ENCODE measurements at places on chromosomes 3 and 15. TPM values are rescaled to one million over a fixed set of nuclear protein-coding genes. Genes with fewer than 3 reads are reported as not detected.

- DNase-seq = no peak
These were observed 180.1 kb upstream of the PRICKLE2 start for GRCh38 chr3:64405211-64405835.

- no peak for DNase-seq
These were observed 22.4 kb downstream of the FBXW12 start for GRCh38 chr3:48394391-48394790.

GRCh38 chr3:94171954-94172353 lies 109.1 kb downstream of the NSUN3 start:
- DNase-seq = no peak

- DNase-seq = no peak
These were observed 128.6 kb downstream of the ABI3BP start for GRCh38 chr3:100864471-100865250.

DNA sequence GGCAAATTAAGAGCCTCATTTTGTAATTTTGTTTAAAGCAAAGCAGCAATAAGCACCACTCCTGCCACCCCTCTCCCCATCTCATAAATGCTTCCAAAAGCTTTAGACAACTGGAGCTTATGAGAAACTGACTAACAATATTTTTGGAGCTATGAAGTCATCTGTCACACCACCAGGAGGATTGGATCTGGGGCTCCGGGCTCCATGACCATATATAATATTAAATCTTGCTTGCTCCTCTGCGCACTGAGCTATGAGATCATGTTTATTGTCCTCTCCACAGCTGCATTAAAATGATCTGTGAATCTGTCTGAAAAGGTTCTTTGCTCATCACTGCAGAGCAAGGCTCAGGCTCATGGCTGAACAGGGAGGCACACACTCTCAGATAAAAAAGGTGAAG lies 323.7 kb downstream of the ZNF621 start:
- DNase-seq = no peak

PCLAF gene
- total RNA-seq = not detected

- DNase-seq = no peak
These were observed 172.8 kb downstream of the PLCH1 start for GRCh38 chr3:155572085-155572484.

DNA sequence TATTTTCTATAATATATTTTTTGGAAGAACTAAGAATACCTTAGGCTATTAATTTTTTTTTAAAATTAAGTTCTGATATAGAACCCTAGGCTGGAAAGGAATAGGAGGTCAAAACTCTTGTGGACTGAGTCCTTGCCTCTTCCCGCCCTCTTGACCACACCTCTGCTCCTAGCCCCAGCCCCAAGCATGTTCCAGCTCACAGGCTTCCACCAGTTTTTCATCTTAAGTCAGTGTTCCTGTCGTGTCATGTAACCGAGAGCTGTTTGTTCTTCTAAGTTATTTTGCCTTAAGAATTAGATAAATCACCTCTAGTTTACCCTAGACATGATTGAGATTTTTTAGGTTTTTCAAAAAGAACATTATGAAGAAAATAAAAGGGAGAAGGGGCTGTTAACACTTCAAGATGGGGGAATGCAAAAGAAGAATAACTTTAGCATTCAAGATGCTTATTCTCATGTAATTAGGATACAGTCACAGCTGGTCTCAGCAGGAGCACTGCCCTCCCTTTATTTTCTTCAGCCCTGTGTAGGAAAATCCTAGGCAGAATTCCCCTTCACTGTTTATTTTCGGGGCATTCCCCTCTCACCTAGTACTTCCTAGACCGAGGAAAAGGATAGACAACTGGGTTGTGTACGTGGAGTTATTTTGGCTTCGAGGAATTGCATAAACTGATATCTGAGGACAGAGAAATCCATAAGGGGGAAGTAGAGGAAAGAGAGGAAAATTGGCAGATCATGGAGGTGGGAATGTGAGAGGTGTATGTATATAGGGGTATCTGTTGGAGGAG lies 110.2 kb downstream of the CMSS1 start:
- DNase-seq = no peak

COL6A5 gene
- total RNA-seq = 0.09 TPM

CLDN18 gene
- not detected for total RNA-seq

GRCh38 chr3:54213907-54214306 lies 91.6 kb downstream of the CACNA2D3 start:
- no peak for DNase-seq

GRCh38 chr3:17743658-17743995 lies 1.2 kb upstream of the TBC1D5 start:
- no peak for DNase-seq

- no peak for DNase-seq
These were observed 394.1 kb downstream of the OCA2 start for GRCh38 chr15:27705056-27705455.

DNA sequence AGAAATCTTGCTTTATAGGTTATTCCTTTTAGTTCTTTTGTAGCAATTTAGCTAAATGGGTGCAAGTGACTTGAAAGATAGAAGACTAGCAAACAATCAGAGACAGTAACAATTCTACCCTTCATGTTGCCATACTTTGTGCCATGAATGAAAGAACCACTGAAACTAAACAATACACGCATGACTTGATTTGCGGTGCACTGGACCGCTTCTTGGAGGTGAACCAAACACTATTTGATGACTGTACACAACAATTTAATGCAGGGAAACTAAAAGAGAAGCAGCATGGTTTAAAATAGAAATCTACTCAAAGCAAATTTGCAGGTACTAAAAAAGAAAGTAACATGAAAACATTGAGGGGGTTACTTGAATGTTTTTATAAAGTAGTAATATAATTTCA lies 331.0 kb upstream of the RARB start:
- DNase-seq = no peak

DNA sequence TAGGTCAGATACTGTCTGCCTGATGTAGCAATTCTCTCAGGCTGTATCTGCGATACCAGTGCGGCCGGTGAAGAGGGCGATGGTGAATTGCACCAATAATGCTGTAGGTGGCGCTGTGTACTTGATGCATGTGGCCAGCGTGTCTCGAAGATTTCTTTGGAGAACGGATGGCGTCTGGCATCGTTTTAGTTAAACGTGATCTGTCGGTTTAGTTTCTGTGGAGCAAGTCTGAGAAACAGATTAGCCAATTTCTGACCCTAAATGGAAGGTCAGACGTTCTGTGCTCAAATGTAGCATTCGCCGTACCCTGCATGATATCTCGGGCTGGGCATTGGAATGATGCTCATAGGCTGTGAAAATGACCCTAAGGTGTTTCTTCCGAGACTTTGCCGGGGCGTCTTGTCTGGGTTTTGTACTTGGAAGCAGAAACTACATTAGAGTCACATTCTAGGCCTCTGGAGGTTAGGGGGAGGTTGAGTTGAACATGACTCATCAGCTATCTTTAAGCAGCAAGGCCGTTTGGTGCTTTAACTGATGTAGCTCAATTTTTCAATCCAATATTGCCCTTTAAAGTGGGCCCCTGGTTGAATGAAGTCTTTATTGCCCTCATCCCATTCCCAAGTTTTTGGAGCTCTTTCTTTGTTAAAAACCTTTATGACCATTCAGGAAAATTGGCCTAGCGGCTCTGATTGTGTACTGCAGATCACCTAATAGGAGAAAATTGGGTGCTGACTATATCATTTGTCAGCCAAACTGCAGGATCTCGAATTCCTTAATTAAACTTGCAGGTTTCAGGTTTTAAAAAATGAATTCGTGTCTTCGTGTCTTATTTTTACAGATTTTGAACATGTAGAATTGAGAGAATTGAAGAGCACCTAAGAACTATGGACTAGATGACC lies 80.0 kb downstream of the SQOR start:
- DNase-seq = no peak

PRR23E gene
- total RNA-seq = not detected

OR5H2 gene
- total RNA-seq = not detected

DNA sequence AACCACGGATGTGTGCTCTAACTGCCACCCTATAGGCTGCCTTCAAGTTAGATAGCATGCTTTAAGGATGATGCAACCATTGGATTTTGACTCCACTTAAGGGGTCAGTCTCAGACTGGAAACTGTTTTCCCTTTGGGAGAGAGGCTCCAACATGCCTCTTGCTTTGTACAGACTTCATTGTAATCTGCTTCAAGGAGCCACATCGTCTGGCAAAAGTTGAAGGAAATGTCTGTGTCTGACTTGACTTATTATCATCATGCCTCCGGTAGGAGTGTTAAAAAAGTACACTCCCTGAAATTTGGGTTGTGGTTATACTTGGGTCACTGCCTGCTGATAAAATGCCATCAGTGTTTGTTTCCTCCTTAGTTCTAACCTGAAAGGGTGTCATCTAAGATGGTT lies 245.4 kb upstream of the CDIN1 start:
- no peak for DNase-seq

GRCh38 chr3:5811016-5811415 lies 623.5 kb downstream of the EDEM1 start:
- no peak for DNase-seq

ZMYND10 gene
- total RNA-seq = 0.28 TPM

ALDH1A2 gene
- 172 TPM for total RNA-seq

DNA sequence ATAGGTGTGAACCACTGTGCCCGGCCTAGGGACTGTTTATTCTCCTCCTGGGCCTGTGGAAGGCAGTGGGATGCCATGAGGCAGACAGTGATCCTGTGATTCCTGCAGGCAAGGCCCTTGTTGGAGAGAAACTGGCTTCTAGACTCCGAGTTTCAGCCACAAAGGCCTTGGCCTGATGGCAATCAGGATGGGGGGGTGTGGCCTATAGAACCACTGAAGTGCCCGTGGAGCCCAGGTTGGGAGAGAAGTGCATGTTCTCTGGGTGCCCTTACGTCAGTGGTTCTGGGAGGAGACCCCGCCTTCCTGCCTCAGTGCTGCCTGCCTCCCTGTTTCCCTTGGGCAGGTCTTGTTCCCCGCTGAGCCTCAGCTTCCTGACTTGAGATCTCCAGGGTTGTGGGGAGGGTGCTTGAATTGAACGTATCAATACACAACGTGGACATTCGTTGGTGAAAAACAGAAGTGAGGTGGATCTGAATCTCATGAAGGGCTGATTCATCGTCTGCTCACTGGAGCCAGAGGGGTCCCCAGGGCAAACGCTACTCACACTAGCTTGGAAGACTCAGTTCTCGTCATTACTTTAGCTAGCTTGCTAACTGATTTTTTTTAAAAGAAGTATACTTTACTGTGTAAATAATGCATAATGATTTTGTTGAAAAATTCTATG lies 31.8 kb downstream of the IRAK2 start:
- no peak for DNase-seq

ILDR1 gene
- total RNA-seq = not detected

GRCh38 chr3:178676942-178677790 lies 140.9 kb downstream of the KCNMB2 start:
- DNase-seq = no peak

DNA sequence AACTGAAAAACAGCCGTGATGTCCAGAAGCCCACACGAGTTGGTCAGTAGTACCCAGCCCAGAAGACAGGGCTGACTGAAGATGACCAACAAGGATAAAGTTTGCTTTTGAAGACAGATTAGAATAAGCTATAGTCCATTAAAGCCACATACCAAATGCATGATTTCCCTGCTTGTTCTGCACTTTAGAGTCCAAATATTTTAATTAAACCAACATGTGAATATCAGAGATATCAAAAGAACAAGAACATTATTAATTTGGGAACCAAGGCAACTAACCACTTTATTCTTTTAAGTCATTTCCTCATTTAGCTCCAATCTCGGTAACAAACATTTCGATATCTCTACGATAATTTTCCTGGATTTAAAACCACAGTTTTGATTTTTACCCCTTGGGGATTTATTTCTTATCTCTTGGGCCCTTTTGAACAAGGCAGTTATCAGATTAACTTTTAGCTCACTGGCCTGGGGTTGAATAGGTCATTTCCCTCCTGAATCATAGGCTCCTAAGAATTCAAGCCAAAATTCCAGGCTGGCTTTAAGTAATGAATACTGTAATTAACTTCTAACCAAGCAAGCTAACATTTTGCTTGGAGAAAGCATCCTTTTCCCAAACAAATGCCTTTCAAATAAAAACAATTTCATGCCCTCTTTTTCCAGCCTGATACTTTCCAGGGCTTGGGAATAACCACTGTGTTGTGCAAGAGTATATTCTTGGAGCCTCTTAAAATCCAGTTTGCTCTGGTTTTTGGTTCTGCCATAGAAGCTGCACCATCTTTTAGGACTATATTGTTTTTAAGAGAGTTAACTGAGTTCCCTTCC lies 102.9 kb upstream of the NR2E3 start:
- no peak for DNase-seq

DNA sequence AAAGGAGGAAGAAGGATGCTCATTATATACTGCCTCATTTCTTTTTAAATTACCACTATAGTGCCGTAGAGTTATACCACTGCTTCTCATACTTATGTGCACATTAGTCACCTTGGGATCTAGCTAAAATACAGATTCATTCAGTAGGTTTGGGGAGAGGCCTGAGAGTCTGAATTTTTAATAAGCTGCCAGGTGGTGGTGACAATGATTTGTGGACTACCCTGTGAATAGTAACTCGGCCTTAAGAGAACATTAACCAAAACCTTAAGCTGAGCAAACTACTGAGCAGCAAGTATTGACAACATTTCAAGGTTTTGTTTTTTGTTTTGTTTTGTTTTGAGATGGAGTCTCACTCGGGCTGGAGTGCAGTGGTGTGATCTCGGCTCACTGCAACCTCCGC lies 19.8 kb downstream of the UBA5 start:
- no peak for DNase-seq

- DNase-seq = no peak
These were observed 20.1 kb downstream of the TGM4 start for GRCh38 chr3:44894485-44894884.

- DNase-seq = no peak
These were observed 7.5 kb downstream of the GOLIM4 start for GRCh38 chr3:168088106-168088720.

C15orf39 gene
- 14.3 TPM for total RNA-seq

DNA sequence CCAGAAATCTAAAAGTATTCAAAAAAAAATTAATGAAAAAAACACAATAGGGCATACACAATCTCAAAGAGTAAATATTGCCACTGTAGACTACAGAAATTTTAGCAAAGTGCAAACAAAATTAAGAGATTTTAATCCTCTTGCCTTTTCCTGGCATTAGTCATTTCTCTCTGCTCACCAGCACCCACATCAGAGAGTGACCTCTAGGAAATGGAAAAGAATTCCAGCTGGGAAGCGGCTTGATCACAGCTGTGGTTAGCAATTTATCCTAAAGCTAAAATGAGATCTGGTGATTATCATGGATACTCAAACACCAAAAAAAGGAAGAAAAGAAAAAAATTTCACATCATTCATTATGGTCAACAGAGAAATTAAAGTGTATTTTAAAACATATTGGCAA lies 7.5 kb downstream of the CSNK1G1 start:
- DNase-seq = no peak

GRCh38 chr3:177145381-177145780 lies 51.9 kb downstream of the TBL1XR1 start:
- DNase-seq = no peak

- DNase-seq = no peak
These were observed 252.5 kb upstream of the TGFBR2 start for GRCh38 chr3:30353711-30354467.

LRRIQ4 gene
- not detected for total RNA-seq

Measured in omental fat pad (tissue), 4 donors.